SHP77 treated with DMSO at 0.1 percent for 48 hours (cell line): ENCODE measurements at places on chromosomes 1 and 21.
A peak's percentile ranks its signal among the peaks of the same experiment; 100 is the strongest.

DNA sequence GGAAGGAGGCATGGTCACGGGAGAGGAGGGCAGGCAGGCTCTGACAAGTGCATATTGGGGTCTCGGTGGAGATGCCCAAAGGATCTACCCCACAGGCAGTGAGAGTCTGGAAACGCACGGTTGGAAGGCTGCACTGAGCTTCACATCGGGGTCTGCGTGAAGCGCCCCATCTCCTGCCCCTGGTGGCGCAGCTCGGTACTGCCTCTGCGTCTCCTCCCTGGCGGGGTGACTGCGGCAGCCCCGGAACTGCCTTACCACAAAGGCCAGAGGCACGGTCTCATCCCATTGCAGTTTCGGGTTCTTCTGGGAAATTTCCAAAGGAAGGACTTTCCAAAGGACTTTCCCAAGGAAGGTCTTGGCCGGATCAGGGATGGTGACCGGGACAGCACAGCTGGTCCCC is 69.2 kb upstream of the AJAP1 start:
- DNase-seq, result no peak

DNA sequence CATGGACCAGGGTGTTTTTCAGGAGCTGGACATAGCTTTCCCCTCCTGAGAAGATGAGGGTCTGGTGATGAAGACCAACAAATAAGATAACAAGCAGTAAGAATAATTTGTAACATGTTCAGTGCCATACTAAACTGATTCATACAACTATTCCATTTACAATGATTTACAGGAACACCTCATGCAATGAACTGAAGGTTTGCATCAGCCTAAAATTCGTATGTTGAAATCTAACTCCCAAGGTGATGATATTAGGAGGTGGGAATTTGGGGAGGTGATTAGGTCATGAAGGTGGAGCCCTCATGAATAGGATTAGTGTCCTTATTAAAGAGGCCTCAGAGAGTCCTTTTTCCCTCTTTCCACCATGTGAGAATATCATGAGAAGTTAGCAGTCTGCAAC is 15.9 kb upstream of the NIBAN1 start:
- no peak for DNase-seq

DNA sequence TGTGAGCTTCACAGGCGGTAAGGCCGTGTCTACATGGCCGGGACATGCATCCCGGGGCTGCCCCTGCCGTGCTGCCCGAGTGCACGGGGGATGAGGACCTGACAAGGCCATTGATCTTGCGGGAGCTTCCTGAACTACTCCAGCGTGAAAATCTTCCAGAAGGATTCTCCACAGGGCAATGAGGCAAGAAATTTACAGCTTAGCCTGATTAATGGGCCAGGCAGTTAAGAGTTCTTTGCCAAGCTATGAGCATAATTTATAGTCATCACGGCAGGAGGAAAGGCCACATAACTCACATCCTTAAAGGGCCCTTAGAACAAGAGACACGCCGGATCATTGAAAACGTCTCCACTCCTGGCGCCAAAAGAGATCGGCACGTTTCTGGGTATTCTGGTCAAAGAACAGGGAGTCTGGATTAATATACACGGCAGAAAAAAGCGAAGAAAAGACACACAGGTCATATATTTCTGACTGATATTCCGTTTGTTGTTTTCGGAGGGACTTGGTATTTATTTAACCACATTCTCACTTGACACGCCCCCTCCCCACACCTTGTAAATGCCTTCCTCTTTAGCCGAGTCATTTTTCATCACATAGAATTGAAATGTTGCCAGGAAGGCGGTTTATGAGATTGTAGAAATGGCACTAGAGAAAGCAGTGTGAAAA is 180.5 kb downstream of the DYRK1A start:
- DNase-seq, result no peak

DNA sequence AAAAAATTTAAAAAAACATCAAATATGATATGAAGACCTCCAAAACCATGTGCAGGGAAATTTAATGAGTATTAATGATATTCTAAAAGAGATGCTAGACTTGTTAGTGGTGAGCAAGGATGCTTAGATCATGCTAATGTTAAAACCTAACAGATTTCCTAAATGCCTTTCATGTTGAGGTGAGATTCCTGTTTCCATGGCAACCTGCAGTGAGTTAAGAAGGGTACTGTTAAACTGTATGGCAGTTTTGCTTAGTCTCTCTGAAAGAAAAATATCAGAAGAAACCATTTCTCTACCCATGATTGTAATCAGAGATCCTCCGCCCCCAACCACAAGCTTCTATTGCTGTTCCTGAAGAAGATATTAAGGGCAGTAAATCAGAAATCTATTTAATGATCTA is 321.6 kb upstream of the LRRC7 start:
- no peak for DNase-seq

DNA sequence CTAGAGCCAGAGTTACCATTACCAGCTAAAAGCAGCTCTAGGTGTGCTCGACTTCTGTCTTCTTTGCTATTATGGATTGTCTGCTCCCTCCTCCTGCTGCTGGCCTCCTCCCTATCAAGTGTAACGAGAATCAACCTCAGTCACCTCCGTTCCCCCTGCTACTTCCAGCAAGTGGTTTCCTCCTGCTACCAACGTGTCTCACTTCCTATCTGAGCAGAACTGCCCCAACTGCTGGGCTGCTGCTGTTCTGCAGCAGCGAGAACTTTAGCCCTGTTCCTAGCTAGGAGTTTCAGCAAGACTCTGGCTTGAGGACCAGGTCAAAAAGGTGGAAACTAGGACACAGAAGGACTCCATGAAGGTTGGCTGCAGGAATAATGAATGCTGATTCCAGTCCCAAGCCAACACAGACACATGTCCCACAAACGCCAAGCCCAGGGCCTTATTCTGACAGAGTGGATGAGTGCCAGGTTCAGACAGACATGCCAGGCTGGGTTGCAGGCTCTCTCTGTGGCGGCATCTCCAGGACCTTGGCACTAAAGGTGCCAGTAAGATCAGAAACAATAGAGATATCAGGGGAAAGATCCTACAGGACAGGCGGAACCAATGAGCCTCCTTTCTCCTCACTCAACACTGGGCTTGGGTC is 46.9 kb downstream of the CD34 start:
- DNase-seq, result no peak

DNA sequence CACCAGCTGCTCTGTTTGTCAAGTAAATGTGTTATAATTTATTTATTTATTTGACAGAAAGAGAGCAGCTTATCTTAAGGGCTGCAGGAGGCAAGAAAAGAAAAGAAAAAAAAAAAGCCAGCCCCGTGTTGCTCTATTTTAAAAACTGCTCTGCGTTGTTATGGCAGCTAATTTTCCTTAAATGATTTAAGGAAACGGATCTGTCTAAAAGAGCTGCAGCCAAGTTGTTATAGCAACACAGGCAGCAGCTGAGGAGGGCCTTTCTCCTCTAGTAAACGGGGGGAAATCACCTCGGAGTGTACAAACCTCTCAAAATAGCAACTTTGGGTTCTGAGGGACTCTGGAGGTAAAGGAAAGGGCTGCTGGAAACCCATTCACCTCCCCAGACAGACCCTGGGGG is 149.2 kb downstream of the BEND5 start:
- DNase-seq, result no peak

DNA sequence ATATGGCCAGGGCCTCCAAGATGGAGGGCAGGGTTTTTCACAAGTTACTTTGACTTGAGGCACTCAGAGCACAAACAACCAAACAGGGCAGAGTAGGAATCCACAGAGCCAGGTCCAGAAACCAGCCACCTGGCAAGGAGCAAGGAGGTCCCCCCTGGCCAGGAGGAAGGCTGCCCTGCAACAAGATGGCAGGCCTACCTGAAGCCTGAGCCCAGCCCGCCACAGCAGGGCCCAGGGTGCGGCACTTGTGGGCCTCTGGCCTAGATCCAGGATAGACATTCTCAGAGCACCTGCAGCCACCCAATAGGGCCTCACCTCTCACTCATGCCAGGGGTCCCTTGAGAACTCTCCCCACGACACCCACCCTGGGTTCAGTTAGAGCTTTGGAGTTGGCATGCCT is 11.5 kb downstream of the SH3BGRL3 start:
- DNase-seq, result no peak

GRCh38 chr1:62286786-62287224 is 32.4 kb downstream of the KANK4 start:
- no peak for DNase-seq

DNA sequence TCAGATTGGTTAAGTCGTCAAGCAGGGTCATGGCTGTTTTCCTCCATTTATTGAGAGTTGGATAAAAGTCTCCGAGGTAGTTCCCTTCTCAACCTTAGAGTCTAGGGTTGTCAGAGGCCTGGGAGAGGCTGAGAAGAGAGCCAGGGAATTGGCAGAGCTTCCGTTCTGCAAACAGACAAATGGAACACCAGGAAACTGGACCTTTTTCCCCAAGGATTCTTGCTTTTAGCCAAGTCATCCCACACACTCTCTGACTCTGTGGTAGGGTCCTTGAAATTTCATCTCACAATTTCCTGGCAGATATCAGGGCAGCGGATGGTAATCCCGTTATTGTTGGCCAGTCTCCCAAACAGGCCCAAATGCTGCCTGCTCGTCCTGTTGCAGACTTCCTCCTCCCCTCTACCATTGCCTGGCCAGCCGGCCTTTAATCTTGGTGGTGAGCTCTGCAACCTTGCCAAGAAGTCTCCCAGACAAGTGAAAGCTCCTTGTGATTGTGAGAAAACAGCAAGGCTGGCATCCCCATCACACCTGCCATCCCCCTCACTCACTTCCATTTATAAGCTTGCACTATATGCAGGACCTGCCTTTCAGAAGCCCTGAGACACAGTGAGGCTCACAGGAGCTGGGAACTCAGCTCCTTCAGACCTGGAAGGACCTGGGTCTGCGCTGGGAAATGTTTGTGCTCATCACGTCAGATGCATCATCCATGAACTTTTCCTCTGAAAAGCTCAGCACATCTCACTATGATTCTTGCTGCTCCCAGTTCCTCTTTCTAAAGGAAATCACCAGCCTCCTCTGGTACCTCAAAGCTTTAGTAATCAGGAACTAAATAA is 13.7 kb upstream of the SRP9 start:
- DNase-seq, result no peak

- DNase-seq, result no peak
Observed at GRCh38 chr1:222938986-222939385, 124.1 kb downstream of the DISP1 start.

- peak; percentile 89 for DNase-seq
Observed at GRCh38 chr1:26913754-26914619, at the start of gene NR0B2. Gene NR0B2 (minus strand): TSS chr1:26913975. CDS start chr1:26913940, 35 bp downstream.

DNA sequence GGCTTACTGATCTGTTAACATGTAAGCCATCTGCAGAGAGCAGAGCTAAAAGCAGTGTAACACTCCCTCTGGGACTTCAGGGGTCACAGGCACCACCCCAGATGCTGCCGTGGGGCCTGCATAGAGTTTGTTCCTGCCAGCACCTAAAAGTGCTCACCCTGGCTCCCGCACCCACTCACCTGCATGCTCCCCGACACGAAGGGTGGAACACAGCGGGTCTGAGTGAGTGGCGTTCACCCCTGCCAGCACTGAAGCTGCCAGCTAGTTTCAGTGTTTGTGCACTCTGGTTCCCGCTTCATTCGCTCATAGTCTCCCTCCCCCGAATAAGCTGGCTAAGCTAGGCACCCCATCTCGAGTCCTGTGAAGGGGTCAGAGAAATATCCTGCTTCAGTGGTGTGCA is 1681.0 kb downstream of the NCAM2 start:
- no peak for DNase-seq

- no peak for DNase-seq
Observed at GRCh38 chr1:91689641-91690481, 189.2 kb downstream of the CDC7 start.

- no peak for DNase-seq
Observed at GRCh38 chr1:234963180-234963903, 165.3 kb downstream of the TOMM20 start.
